ENCODE measurements at places on chromosomes 16 and 17.
A peak's percentile ranks its signal among the peaks of the same experiment; 100 is the strongest.

DNA sequence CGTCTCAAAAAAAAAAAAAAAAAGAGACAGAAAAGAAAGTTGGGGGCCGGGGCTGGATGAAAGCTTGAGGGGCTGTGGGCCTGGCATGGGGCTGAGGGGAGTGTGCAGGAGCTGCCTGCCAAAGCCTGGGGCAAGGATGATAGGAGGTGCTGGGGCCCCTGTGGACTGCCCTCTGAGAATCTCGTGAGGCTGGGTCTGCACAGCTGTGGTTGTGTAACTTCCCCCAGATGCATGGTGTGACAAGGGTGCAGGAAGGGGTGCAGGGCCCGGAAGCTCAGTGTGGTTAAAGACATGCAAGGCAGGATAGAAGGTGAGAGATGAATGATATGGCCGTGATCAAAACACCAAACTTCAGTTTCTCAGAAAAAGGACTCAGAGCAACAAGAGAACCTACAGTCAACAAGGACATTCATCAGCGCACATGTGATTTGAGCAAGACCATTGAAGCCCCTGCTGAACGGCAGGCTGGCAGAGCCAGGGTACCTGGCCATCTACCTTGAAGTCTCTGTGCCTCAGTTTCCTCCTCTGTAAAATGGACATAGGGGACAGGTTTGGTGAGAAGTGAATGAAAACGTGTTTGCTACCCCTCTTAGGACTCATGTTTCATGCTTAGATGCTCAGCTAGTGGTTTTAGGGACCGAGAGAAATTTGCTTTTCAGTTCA, 9.6 kb downstream of the IL32 start:
- no peak for DNase-seq

- DNase-seq = no peak
These were observed 230.3 kb downstream of the MRTFB start for GRCh38 chr16:14301169-14302030.

GRCh38 chr17:40430272-40431230, 12.7 kb upstream of the IGFBP4 start:
- DNase-seq = no peak

DNA sequence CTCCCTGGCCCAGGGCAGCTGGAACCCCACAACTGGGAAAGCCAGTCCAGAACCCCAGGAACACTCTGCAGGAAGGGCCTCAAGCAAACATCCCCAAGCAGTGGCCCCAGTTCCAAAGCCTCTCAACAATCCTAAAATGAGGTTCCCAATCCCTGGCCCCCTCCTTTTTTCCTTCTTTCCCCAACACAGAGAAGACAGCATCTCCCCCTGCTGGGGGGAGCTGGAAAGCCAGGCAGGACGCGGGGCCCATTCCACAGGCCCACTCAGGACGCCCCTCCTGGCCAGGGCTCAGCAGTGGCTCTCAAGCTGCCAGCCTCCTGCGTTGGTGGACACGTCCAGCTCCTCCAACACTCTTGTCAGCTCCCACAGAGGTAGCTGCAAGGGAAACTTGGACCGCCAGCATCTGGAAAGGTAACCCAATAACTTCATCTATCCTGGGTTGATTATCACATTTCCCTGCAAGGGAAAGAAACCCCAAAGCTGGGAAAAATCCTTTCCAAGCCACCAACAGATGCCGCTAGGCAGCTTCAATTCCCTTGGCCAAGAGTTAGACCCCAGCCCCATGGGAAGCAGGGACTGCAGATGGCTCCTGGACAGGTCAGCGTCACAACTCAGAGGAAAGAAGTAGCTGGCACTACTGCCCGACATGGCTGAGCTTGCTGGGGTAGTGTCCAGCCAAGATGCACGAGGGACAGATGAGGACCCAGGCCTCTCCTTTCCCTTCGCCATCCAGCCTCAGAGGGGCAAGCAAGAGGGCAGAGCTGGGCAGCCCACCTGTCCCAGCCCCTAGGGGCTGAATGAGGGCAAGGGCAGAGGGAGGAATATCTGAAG, 7.6 kb downstream of the HDAC5 start:
- DNase-seq = peak; percentile 28

- no peak for DNase-seq
These were observed 6.6 kb downstream of the CCL23 start for GRCh38 chr17:36011201-36011600.

Measured in iris pigment epithelial cell (primary cell).